ENCODE measurements at places on chromosomes 6 and 20. TPM values are rescaled to one million over a fixed set of nuclear protein-coding genes. Genes with fewer than 3 reads are reported as not detected.
A peak's percentile ranks its signal among the peaks of the same experiment; 100 is the strongest.

DNA sequence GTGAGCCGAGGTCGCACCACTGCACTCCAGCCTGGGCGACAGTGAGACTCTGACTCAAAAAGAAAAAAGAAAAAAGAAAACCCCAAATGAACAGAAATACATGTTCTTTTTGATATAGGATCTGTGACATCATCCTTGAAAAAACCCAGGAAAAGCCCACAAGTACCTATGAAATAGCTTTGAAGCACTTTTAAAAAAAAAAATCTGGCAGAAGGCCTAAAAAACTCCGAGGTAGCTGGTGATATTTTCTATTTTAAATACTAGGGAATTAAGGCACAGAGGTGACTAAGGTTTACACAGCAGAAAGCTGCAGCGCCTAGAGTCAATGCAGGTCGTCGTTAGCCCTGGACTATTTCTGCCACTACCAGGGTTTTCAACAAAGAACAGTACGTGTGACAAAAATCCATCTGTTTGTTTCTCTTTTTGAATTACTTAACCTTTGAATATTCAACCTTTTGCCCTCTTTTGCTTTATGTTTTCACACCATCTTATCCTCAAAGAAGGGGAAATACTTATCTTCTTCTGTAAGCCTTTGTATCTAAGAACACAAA, 39.4 kb upstream of the EEF1A1 start:
- no peak overlapping the region for H3K27ac ChIP-seq
- H3K4me3 ChIP-seq: no peak overlapping the region
- H3K27me3 ChIP-seq: no peaks in the 10 kb centered on the region
- no peak for DNase-seq
- H3K4me1 ChIP-seq: no peaks in the 10 kb centered on the region
- no peaks in the 10 kb centered on the region for H3K36me3 ChIP-seq

DNA sequence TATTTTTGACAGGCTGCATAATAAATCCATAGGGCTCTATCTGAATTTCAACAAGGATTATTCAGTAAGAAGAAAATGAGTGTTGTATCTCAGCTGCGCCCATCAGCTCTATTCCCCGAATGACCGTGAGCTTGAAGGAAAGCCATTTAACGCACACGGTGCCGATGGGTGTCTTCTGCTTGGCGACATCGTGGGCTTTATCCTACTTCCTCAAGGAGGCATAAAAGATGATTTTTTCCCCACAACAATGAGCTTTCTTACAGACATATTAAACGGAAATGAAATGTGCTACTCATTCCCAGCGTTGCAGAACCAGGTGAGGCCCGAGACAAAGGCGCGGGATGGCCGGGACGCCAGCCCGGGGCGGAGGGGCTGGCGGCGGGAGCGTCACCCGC, 710 bp downstream of the DYNLT1 start:
- H3K27ac ChIP-seq: peak overlapping the region; percentile 85
- peak overlapping the region; percentile 89 for H3K4me3 ChIP-seq
- DNase-seq: no peak
- no peaks in the 10 kb centered on the region for H3K27me3 ChIP-seq
- H3K36me3 ChIP-seq: no peaks in the 10 kb centered on the region

- DNase-seq: no peak
- no peak overlapping the region for H3K27ac ChIP-seq
- no peaks in the 10 kb centered on the region for H3K4me1 ChIP-seq
- no peaks in the 10 kb centered on the region for H3K36me3 ChIP-seq
- H3K27me3 ChIP-seq: no peaks in the 10 kb centered on the region
These were observed 172.8 kb upstream of the PROKR2 start for GRCh38 chr20:5489601-5490000.

DNA sequence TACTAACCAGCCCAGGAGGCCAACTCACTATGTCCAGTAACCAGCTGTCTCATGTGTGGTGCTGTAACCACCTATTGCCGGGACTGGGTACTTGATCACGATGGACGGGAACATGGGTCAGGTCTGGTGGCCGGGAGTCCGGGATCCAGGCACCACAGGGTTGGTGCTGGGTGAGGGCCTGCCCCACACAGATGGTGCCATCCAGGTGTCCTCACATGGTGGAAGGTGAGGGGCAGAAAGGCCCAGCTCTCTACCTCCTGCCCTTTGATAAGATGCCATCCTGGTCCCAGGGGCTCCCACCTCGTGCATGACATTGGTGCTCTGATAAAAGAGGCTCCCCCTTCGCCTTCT, 116.3 kb downstream of the TAF4 start:
- no peak overlapping the region for H3K27ac ChIP-seq
- no peaks in the 10 kb centered on the region for H3K27me3 ChIP-seq
- H3K4me3 ChIP-seq: no peak overlapping the region
- H3K36me3 ChIP-seq: no peaks in the 10 kb centered on the region
- H3K4me1 ChIP-seq: no peaks in the 10 kb centered on the region

GRCh38 chr20:16608277-16608650, 35.0 kb upstream of the KIF16B start:
- no peak overlapping the region for H3K4me3 ChIP-seq
- DNase-seq: no peak
- no peaks in the 10 kb centered on the region for H3K36me3 ChIP-seq
- no peaks in the 10 kb centered on the region for H3K4me1 ChIP-seq
- H3K27ac ChIP-seq: no peak overlapping the region
- H3K27me3 ChIP-seq: no peaks in the 10 kb centered on the region

GRCh38 chr20:15927893-15928650, 645.2 kb downstream of the KIF16B start:
- no peaks in the 10 kb centered on the region for H3K27me3 ChIP-seq
- no peak for DNase-seq
- no peak overlapping the region for H3K4me3 ChIP-seq
- no peak overlapping the region for H3K27ac ChIP-seq
- no peaks in the 10 kb centered on the region for H3K4me1 ChIP-seq

DNA sequence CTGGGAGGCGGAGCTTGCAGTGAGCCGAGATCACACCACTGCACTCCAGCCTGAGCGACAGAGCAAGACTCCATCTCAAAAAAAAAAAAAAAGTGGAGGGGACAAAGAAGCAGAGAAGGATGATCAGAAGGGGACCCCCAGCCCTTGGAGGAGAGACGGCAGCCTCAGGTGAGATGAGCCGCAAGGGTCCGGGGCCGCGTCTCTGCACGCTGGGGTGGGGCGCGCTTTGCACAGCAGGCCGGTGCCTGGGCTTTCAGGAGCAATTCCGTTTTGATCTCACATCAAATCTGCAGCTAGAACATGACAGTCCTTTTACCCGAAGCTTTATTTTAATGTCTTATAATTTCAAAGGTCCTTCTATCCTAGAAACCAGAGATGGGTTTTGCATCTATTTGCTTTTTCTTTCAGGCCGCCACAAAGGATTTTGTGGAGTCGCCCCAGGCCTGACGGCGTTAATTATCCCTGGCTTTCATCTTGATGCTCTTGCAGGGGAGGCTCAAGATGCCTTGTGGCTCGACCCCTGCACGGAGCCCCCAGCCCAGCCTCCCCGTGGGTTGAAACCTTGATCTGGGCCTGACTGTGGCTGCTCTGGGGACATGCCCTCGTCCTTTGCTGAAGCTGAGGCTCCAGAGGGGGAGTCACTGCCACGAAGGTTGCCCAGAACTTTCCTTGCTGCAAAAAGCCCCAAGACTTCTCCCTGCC, 17.3 kb downstream of the HRH3 start:
- no peak overlapping the region for H3K4me3 ChIP-seq
- no peak for DNase-seq
- H3K4me1 ChIP-seq: no peaks in the 10 kb centered on the region
- H3K36me3 ChIP-seq: peaks cover 35% of the 10 kb centered on the region

- H3K27me3 ChIP-seq: no peaks in the 10 kb centered on the region
- no peak overlapping the region for H3K4me3 ChIP-seq
- DNase-seq: no peak
- H3K27ac ChIP-seq: no peak overlapping the region
These were observed 27.8 kb upstream of the PIM1 start for GRCh38 chr6:37142050-37142614.

DNA sequence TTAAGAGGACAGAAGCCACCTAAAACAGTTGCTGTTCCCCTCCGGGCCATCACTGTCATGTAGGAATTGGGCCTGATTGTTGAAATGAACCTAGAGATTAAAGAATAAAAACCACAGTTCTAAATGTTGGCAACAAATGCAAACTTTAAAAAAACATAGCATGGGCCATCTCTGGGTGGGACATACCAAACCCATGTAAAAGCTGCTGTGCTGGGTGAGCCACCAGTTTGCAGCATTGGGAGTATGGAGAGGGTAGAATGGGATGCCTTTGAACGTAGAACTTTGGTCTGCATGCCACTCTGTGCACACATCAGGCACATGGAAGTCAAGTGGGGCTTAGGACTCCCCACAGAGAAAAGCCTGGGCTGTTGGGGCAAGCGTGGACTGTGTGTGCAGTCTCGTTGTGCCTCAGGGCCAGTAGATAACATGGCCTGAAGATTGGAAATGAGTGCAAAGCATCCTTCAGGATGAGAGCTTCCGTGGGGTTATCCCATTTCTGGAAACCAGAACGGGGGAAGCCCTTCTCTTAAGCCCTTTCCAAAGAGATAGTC, 28.1 kb downstream of the EPB41L1 start:
- no peak overlapping the region for H3K4me3 ChIP-seq
- no peaks in the 10 kb centered on the region for H3K27me3 ChIP-seq
- no peak overlapping the region for H3K27ac ChIP-seq
- H3K36me3 ChIP-seq: peaks cover 6% of the 10 kb centered on the region
- no peaks in the 10 kb centered on the region for H3K4me1 ChIP-seq
- no peak for DNase-seq

DNA sequence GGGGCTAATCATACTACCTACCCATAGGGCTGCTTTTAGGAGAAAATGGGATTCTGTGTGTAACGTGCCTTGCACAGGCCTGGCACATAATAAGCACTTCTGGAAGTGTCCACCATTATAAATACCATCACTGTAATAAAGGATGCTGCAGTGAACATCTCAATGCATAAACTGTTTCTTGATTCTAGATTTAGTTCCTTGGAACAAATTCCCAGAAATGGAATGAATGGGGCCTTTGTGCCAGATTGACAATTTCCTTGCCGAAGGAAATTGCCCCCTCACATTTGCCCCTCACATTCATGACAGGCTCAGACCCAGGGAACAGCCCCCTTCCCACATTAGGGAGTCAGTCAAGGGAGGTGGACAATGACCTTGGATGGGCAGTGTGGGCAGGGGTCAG, 29.2 kb downstream of the BPIFB4 start:
- no peaks in the 10 kb centered on the region for H3K36me3 ChIP-seq
- H3K4me1 ChIP-seq: no peaks in the 10 kb centered on the region
- H3K4me3 ChIP-seq: no peak overlapping the region
- DNase-seq: no peak
- H3K27me3 ChIP-seq: no peaks in the 10 kb centered on the region

DNA sequence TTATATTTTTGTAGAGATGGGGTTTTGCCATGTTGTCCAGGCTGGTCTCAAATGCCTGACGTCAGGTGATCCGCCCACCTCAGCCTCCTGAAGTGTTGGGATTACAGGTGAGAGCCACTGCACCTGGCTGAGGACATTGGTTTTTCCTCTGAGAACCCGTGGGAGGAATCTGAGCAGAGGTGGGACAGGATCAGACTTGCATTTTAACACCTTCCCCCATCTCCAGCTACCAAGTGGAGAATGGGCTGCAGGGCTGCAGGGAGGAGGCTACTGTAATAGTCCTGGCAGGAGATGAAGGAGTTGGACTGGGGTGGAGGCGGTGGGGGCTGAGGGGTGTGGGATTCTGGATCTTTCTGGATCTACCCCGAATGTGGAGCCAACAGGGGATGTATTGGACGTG, 24.5 kb downstream of the FAM110A start:
- DNase-seq: no peak
- no peaks in the 10 kb centered on the region for H3K36me3 ChIP-seq
- H3K27me3 ChIP-seq: no peaks in the 10 kb centered on the region
- H3K4me3 ChIP-seq: no peak overlapping the region
- H3K4me1 ChIP-seq: no peaks in the 10 kb centered on the region

- H3K4me3 ChIP-seq: no peak overlapping the region
- H3K36me3 ChIP-seq: no peaks in the 10 kb centered on the region
- no peak overlapping the region for H3K27ac ChIP-seq
- H3K4me1 ChIP-seq: no peaks in the 10 kb centered on the region
These were observed 295.6 kb upstream of the PLN start for GRCh38 chr6:118252474-118252873.

GSTA1 gene
- total RNA-seq: not detected

DOK5 gene
- 10.9 TPM for total RNA-seq

SEMG1 gene
- not detected for total RNA-seq

RUNX2 gene
- 4.2 TPM for total RNA-seq

LRRC73 gene
- total RNA-seq: 2.0 TPM

LPA gene
- total RNA-seq: 0.45 TPM

SLC22A7 gene
- total RNA-seq: not detected
